Tibial artery (tissue), 4 donors: ENCODE measurements at places on chromosomes 7 and 10.
A peak's percentile ranks its signal among the peaks of the same experiment; 100 is the strongest.

DNA sequence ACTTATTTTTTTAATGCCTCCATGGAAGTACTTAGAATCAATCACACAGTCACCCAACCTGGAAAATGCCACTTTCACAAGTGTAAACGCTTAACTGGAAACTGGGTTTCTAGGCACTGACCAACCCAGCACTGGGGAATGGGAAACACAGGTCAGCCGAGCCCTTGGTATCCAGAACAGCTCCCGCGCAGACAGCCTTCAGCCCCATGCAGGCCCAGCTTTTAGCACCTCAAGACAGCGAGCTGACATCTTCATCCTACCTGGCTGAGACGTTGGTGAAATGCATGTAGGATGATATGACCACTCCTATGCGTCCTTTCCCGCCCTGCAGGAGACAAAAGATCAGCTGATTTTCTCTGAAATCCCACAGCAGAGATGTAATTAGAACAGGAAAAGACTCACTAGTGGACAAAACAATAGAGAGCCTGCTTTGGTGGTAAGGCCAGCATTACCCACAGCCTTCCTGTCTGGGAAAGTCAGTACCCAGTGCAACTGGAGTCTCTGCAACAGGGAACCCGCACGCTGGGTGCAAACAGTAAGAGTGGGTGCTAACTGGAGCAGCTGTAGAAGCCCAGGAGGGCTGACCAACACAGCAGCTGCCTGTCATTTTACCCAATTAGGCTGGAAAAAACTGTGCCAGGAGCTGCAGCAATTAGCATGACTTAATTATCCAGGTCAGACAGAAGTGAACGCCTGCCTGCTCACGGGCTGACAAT, 153.7 kb downstream of the TNS3 start:
- no peak for DNase-seq

DNA sequence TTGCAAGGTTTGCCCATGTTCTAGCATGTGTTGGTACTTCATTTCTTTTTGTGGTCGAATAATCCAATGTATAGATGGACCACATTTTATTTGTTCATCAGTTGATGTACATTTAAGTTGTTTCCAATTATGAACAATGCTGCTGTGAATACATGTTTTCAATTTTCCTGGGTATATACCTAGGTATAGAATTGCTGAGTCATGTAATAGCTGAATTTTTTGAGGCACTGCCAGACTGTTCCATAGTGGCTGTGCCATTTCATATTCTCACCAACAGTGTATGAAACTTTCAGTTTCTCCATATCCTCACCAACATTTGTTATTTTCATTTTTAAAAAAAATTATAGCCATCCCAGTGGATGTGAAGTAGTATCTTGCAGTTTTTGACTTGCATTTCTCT, 90.5 kb downstream of the EZH2 start:
- no peak for DNase-seq

- DNase-seq: peak; percentile 76
These were observed 604.1 kb downstream of the GALNT17 start for GRCh38 chr7:71735961-71736556.

DNA sequence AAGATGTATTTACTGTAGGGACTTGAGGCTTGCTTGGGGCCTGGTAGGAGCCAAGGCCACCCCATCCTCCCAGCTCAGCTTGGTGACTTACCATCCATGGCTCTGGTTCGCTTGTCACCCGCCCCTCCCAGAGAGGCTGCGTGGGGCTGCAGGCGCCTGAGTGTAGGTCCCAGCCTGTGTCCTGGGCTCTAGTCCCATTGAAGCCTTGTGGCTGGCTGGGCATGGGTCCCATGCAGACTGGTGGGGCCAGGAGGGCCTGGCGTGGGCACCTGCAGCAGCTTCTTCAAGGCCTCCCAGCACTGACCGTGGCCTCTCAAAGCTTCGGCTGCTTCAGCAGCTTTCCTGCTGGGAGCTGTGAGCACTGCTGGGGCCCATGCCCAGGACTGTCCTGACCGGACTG, 118.1 kb downstream of the INPP5A start:
- DNase-seq: no peak

DNA sequence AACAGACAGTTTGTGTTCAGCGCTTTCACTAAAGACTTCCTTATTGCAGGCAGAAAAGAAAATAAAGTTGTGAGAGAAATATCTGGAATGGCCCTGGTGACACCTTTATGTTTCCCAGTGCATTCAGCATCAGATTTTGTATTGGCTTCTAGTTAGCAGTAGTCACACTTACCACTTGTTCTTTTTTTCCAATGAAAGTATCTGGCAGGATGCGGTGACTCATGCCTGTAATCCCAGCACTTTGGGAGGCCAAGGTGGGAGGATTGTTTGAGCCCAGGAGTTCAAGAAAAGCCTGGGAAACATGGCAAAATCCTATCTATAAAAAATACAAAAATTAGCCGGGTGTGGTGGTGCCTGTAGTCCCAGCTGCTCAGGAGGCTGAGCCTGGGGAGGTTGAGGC, 649.6 kb downstream of the LRMDA start:
- DNase-seq: no peak
